IMR-90 (cell line): ENCODE measurements at places on chromosomes 6 and 20.

DNA sequence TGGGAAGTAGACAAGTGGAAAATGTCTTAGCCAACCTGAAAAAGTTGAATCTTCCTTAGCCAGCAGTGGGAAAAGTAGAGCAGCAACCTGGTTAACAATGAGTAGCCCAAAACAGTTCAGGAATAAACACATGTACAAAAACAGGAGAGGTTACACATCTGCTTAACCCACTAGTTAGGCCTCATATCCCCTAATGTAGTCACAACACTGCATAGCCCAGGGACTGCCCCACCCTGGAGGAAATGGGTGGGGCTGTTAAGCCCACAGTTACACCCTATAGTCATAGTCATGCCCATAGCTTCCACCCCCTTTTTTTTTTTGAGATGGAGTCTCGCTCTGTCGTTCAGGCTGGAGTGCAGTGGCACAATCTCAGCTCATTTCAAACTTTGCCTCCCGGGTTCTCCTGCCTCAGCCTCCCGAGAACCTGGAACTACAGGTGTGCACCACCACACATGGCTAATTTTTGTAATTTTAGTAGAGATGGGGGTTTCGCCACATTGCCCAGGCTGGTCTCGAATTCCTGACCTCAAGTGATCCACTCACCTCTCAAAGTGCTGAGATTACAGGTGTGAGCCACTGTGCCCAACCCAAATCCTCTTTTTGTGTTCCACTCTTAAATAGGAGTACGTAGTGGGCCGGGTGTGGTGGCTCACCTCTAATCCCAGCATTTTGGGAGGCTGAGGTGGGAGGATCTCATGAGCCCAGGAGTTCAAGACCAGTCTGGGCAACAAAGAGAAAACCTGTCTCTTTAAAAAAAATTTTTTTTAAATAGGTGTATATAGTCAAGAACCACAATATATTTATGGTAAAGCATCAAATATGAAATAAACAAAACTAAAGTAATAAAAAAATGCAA, 24.5 kb downstream of the ILRUN start:
- peak; percentile 55 for DNase-seq

DNA sequence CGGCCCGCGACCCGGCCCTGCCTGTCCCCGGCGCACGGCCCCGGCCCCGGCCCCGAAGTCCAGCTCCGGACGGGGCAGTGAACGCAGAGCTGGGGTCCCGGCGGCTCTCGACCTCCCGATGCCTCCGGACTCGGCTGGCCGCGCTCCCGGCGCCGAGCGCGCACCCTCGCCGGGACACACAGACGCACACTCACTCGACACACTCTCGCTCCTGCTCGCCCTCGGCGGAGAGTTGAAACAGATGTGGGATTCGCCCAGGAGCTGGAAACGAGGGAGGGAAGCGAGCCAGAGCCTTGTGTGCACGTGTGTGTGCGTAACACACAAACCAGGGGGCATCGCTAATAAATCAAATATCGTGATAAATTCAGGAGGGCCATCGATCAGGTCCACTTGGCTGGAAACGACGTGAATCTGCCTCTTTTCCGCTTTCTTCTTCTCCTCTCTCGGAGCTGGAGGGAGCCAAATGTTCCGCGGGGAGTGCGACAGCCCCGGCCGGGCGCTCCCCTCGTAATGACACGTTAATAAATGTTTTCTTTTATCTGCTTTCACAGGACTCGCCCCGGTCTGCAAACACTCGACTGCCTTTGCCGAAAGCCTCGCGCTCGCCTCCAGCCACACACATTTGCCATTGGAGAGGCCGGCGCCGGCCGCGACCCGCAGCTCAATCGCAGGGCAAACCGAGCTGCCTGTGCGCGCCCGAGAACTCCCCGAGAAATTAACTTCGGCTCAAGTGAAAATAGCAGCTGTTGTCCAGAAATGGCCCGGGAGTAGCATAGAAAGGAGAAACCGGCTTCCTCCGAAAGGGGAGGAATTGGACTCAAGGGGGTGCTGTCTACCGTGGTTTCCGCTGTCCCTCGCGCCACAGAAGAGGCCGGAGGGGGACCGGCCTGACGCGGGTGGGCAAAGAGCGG, 828 bp upstream of the SULF2 start:
- DNase-seq, result peak; percentile 71

DNA sequence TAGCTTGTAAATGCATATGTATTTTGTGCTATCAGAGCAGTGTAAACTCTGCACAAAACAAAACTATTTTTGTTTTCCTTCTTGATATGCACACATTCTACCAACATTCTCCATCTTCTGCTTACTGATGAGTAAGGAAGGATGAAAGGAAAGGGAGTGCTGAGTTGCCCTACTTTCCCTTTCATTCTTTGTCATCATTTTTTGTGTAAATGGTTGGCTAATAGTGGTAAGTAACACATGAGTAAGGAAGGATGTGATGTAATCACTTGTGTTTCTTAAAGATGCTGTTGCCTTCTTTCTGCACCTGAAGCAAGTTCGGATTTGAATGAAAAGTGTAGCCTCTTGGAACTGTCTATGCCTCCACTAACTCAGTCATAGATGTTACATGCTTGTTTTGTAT, 4.6 kb upstream of the REV3L start:
- peak; percentile 88 for DNase-seq

DNA sequence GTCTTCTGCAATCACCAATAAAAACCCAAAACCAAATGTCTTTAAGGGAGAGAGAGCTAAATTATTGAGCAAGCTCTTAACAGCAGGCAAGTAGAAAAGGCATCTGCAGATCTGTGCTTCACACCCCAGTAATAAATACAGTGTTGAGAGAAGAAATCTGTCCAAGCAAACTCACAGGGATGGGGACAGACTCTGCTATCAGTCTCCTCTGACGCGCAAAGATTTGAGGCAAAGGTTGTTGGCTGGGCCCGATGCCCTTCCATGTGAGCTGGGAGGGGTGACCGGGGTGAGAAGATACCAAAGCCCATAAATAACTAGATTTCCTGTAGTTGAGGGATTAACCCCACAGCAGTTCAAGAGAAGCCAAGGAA, 315.2 kb upstream of the SOX4 start:
- DNase-seq, result no peak

- DNase-seq, result no peak
Observed at GRCh38 chr20:10861619-10862018, 187.8 kb upstream of the JAG1 start.

GRCh38 chr6:10221178-10221577, 193.7 kb downstream of the TFAP2A start:
- no peak for DNase-seq
